Cortex of kidney (tissue), 1 donor: ENCODE measurements at places on chromosomes 3 and 15.

- no peak for DNase-seq
These were observed 98.9 kb downstream of the LINGO1 start for GRCh38 chr15:77533578-77534430.

GRCh38 chr3:30535525-30535924 lies 70.9 kb upstream of the TGFBR2 start:
- DNase-seq: no peak

- DNase-seq: no peak
These were observed 56.9 kb upstream of the PHLDB2 start for GRCh38 chr3:111802163-111802625.

- DNase-seq: no peak
These were observed 88.3 kb upstream of the PPIB start for GRCh38 chr15:64251121-64251520.

DNA sequence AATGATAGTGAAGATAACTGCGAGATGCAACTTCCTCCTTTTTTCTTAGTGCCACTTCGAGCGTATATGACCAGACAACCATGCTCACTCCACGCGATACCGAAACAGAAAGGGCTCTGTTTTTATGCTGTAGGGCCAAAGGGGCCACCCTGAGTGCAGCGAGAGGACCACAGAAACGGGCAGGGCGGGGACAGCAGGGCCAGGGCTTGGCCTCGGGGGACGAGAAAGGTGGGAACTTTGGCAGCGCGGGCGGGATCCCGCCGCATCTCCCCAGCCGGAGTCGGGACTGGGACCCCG lies 483 bp downstream of the VPS13C start:
- DNase-seq: no peak

GRCh38 chr15:69557020-69557706 lies 104.5 kb downstream of the RPLP1 start:
- no peak for DNase-seq

GRCh38 chr3:172321035-172321434 lies 127.2 kb downstream of the GHSR start:
- DNase-seq: no peak

DNA sequence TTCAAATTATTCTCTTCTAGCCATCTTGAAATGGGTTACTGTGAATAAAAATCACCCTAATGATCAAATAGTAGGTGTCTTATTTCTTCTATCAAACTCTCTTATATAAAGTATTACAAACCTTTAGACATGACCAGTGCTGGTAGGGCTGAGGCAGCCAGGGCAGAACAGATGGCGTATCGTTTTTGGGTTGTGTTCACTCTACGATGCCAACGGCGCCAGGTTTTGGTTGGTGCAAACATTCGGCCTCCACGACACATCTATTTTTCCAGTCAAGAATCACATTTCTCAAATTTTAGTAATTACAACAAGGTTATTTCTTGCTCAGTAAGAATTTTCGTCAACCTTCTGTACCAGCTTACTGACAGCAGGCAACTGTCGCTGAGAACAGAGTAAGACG lies 2.2 kb downstream of the RPL4 start:
- no peak for DNase-seq

- no peak for DNase-seq
These were observed 265.4 kb downstream of the CGGBP1 start for GRCh38 chr3:87793337-87793877.

GRCh38 chr15:36254426-36254825 lies 325.0 kb upstream of the CDIN1 start:
- no peak for DNase-seq

- DNase-seq: no peak
These were observed 376.1 kb downstream of the ZPLD1 start for GRCh38 chr3:102810937-102811336.

GRCh38 chr3:16236856-16237393 lies 27.8 kb downstream of the DPH3 start:
- DNase-seq: no peak
